ENCODE measurements at places on chromosomes 13 and 19.

GRCh38 chr19:16185768-16186123 lies 536 bp downstream of the FAM32A start:
- no peak for DNase-seq

DNA sequence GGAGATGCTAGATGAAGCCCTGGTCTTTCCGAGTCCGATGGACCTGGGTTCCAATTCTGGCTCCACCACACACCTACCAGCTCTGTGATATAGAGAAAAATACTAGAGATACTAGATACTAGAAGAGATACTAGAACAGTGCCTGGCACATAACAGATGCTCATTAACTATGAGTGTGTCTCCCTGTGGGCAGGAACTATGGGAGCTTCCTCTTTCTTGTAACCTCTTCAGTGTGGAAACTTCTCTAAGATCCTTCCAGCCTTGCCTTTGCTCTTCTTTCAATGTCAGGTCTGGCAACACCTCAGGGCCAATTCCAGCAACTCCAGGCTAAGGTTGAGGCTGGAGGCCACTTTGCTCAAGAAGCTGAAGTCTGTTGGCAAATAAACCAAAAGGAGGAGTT lies 143.9 kb downstream of the KATNAL1 start:
- no peak for DNase-seq

- no peak for DNase-seq
Observed at GRCh38 chr13:44259045-44260027, 114.3 kb upstream of the SERP2 start.

DNA sequence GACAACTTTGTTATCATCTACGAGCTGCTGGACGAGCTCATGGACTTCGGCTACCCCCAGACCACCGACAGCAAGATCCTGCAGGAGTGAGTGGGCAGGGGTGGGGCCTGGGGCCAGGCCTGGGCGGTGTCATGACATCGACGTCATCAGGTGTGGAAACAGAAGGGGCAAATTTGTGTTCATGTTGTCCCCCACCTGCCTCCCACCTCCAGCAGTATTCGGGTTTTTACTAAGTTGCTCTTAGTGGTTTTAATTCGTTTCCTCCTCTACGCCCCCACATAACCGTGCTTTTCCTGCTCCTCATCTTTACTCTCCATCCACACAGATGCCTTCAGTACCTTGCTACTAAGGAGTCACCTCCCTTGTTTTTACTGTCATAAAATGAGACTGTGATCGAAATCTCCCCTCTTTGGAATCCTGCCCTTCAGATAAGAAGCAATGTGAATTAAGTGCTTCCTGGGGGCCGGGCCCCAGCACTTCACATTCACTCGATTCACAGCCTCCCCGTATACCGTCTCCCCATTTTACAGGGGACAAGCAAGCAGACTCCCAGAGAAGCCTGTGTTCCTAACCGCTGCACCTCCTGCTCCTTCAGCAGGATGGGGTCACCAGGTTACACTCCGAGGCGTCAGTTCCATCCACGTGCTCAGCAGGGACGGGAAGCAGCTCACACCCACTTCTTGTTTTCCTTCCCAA lies 10.5 kb downstream of the AP1M1 start:
- DNase-seq: no peak

DNA sequence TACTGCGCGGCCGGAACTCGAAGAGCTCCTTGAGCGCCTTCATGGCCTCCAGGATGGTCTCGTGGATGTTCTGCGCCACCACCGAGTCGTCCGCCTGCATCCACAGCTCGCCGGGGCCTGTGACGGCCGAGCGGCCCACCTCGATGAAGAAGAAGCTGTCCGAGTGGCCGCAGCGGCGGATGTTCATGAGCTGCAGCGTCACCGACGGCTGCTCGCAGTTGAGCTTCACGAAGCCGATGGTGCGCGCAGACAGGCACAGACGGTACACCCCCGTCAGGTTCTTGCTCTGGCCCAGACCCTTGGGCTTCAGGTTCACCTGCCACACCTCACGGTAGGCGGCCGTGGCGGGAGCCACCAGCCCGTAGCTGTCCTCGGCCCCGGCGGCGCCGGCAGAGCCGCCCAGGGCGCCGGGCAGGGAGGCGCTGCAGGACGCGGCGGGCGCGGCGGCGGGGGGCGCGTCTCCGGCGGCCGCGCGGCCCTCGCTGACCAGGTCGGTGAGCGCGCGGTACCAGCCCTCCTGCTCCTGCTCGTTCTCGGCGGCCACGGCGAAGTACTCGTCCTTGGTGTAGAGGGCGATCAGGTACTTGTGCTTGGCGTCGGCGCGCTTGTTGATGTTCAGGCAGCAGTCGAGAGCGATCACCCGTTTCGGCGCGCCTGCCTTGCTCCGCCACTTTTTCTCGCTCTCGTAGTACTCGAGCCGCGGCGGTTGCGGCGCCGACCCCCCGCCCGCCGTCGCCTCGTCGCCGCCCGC lies 1.1 kb downstream of the IRS2 start:
- DNase-seq: no peak

DNA sequence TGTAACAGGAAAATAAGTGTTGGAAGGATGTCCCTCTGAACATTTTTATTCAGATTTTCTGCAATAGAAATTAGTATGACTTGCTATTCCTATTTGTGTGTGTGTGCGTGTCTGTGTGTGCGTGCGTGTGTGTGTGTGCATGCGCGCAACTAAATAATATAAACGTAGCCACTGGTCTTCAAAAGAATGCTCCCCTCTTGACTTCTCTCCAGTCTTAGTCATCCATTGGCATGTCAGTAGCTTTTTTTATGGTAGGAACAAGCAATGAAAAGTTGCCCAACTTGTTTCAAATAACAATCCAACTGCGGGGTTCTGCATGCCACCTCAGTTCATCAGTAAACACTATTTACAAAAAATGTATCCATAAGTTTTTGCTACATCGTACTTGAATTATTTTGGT lies 249.6 kb downstream of the GPC6 start:
- no peak for DNase-seq

- DNase-seq: no peak
Observed at GRCh38 chr19:46218160-46218559, 11.4 kb upstream of the IGFL1 start.

GRCh38 chr19:18114483-18114882 lies 16.9 kb downstream of the MAST3 start:
- DNase-seq: no peak

DNA sequence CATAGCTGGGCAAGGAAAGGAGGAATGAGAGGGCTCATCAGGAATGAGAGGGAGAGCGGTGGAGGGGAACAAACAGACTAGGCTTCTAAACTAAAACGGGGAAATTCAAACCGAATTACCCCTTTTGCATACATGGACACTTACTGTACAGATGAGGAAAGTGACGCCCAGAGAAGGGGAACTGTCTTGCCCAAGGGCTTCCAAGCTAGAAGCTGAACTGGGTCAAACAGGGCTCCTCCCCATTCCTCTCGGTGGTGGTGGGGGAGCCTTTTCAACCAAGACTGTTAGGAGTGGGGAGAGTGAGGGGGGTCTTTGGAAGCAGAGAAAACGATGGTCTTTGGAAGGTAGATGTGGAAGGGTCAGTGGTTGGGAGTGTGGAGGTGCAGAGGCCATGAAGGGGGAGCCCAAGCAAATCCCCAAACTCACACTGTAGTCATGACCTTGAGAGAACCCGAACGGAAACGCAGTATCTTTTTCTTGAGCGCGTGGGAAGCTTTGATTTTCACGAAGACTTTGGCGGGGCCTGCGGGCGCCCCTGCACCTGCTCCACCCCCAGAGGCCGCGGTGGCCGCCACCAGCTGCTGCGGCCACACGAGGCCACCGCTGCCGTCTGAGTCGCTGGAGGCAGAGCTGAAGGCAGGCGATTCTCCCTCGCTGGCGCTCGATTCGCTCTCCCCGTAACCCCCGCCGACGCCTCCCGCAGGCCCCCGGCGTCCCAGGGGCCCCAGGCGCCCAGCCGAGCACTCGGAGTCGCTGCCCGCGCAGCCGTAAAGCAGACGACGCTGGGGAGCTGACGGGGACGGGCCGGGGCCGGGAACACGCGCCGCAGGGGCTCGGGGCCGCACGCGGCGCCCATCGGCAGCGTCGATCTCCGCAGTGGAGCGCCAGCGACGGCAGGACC lies 12.3 kb upstream of the GNG8 start:
- DNase-seq: no peak

DNA sequence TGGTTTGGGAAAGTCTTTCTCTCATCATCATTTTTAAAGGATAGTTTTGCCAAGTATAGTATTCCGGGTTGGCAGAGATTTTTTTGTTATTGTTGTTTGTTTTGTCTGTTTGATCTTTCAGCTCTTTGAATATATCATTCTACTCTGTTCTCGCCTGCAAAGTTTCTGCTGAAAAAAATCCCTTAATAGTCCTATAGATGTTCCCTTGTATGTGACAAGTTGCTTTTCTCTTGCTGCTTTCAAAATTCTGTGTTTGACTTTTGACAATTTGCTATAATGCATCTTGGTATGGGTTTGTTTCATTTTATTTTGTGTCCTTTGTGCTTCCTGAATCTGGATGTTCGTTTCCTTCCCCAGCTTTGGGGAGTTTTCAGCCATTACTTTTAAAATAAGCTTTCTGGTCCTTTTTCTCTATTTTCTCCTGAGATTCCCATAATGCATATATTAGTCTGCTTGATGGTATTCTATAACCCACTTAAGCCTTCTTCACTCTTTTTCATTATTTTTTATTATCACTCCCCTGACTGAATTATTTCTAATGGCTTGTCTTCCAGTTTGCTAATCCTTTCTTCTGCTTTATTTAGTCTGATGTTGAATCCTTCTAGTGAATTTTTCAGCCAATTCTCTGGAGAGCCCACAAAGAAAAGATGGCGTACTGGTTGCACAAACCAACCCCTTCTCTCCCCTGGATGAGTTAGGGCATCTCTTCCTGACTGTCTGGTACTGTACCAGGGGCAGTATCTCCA lies 14.6 kb downstream of the ZNF569 start:
- no peak for DNase-seq

DNA sequence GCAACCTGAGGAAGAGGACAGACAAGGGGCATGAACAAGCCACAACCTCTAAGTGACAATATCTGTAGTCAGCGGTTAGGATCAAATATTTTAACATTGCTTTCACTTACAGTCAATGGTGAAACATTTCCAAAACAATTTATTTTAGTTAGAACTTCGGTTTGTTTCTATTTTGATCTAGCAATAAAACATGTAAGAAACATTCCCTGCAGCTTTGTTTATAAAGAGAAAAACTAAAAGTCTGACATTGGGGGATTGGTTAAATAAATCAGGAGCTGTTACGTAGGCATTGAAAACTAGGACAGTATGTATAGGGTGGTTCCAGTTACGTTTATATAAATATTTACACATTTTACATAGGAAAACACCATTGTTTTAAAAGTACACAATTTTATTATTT lies 3.4 kb downstream of the URI1 start:
- no peak for DNase-seq

DNA sequence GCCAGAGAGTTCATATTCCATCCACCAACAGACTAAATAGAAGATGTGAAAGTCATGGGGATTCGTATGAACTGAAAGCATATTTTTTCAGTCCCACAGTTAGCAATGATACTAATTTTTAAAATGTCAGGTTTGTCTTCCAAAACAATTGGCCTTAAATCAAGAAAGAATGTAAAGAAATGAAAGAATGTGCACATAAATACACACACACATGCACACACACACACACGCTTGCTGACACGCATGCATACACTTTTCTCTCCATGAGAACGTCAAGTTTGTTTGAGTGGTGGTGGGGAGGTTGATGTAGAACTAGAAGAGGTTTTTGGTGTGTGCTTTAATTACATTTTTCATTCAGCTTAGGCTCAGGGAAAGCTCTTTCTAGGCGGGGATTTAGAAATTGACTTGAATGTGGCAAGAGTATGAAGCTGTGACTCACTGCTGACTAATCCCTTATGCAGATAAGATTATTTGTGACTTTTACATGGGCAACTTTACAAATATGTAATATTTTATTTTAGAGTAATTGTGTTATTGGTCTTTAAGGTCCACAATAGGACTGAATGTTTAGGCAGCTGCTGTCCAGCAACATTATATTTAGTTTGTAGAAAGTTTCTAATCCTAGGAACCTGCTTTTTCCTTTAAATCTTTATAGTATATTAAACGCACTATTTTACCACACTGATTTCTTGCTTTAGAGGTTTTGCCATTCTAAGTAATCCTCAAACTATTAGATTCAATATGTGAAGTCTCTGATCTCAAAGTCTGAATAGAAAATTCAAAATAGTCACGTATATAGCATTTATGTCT lies 18.8 kb downstream of the FLT1 start:
- no peak for DNase-seq

DNA sequence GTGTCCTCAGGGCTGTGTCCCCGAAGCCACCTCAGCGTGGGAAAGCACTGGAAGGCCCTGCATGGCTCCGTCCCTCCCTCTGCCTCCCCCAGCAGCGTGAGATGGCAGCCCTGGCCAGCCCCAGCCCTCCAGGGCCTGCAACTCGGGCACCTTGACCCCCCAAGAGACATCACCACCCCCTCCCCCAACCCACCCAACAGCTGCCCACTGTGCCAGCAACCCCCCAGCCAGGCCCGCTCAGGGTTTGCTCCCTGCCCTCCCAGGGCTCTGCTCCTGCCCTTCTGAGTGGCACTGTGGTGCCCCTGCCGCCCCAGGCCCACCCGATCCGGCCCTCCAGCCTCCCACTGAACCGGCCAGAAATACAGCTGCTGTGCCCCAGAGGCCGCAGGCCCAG lies 1.5 kb upstream of the ASPDH start:
- no peak for DNase-seq

DNA sequence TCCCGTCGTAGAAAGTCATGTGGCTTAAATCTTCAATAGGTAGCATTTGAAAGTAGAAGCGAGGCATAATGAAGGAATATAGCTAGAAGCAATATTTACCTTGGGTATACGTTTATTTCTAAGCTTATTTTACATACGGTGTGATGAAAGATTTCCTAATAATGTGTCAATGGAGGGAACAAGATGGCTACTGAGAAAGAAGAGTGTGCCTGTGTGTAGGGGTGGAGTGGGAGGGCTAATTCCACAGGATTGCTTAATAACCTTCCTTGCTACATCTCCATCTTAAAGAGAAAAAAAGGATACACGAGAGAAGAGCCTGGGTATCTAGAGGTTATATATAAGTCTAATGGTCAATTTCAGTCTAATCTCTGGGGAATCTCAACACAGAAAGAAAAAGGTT lies 2.0 kb downstream of the SPART start:
- DNase-seq: no peak

- no peak for DNase-seq
Observed at GRCh38 chr13:106117035-106117434, 418.4 kb downstream of the EFNB2 start.

DNA sequence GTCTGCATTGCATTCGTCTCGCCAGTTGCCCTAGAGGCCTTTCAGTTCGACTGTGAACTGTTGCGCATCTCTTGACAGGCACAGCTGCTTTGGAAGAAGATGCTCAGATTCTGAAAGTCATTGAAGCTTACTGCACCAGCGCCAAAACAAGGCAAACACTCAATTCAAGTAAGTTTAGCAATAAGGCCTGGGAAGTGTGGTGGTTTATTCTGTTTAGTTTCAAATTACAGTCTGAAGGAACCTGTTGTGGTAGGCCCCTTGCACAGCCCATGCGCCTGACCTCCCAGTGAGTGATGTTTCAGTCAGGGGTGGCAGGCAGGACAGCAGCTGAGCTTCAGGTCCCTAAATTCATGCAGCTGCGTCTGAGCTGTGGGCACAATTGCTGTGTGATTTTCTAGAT lies 32.2 kb upstream of the TEX29 start:
- no peak for DNase-seq

All from NCI-H446 treated with DMSO at 0.1 percent for 48 hours (cell line).